ENCODE measurements at places on chromosomes 1 and 21.

DNA sequence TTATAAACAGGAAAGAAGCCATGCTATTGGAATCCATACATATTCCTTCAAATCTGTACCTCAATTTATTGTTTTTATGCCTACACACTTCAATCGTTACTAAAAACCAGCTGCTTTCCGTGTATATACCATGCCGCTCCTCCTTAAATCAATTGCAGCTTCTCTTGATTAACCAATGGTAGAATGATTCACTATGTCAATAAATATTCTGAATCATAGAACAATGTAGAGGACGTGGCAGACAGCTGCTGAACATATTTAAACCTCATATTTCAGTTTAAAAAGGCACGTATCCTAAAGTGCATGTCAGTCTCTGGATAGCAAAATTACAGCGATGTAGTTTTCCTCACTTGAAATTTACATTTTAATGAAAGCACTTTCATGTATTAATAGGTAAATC is 100.4 kb downstream of the MRPL39 start:
- no peak for DNase-seq

DNA sequence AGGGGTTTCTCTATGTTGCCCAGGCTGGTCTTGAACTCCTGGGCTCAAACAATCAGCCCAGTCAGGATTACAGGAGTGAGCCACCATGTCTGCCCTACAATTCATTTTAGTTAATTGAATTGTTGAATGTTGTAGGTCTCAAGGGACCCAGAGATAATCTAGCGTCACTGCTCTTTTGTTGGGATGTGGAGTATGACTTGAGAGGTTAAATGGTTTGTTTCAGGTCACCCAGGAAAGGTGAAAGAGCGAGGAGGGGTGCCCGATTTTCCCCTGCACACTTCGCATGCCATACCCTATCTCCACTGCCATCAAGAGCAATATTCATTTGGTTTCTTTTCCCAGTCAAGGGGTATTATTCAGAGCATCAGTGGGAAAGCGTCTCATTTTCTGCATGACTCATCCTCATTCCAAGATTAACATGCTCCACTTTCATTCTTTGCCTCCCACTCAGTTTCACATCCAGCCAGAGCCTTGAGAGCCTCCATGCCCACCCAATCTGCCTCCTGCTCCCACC is 13.1 kb upstream of the SLC30A1 start:
- peak; percentile 58 for DNase-seq

GRCh38 chr1:171159148-171159547 is 26.0 kb upstream of the FMO2 start:
- DNase-seq, result no peak

DNA sequence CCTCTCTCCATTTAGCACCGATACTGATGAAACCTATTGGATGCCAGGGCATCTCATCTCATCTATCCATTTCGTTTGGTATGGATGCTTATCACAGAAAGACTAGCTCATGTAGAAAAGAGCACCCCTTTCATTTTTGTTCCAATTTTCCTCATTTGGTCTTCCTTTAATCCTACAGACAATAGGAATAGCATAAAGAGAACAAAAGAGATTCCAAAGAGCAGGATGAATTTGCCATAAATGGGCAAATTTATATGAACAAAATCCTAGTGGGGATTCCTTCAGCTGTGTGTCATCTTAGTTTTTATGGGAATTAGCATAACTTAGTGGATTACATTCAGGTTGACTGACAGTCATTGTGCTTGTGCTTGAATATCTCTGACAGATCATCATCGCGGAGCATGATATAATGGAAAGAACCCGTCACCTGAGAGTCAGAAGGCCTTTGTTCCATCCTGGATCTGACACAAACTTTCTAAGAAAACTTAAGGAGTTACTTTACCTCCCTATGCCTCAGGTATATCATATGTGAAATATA is 777.5 kb upstream of the ADGRL2 start:
- DNase-seq, result no peak

- DNase-seq, result no peak
Measured at GRCh38 chr1:153232553-153232952, 15.2 kb downstream of the PRR9 start.

DNA sequence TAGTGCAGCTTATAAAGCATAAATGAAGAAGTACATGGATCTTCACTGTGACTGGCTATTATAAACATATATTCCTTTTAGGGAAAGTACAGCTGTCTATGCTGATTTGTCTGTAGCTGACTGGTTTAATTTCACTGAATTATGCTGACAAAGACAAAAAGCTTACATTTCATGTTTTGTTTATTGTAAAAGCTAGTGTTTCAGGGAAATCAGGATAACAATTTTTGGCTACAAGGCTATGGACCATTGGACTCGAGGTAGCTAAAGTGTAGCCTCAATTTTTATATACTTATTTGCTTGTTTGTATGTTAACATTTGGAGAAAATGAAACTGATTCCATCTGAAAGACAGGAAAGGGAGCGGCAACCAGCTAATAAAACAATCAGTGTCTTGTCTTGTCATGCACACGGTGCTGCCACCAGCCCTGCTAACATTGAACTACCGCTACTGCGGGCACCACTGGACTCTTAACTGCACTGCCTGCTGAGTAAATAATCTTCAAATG is 480.2 kb downstream of the COL11A1 start:
- DNase-seq, result no peak

DNA sequence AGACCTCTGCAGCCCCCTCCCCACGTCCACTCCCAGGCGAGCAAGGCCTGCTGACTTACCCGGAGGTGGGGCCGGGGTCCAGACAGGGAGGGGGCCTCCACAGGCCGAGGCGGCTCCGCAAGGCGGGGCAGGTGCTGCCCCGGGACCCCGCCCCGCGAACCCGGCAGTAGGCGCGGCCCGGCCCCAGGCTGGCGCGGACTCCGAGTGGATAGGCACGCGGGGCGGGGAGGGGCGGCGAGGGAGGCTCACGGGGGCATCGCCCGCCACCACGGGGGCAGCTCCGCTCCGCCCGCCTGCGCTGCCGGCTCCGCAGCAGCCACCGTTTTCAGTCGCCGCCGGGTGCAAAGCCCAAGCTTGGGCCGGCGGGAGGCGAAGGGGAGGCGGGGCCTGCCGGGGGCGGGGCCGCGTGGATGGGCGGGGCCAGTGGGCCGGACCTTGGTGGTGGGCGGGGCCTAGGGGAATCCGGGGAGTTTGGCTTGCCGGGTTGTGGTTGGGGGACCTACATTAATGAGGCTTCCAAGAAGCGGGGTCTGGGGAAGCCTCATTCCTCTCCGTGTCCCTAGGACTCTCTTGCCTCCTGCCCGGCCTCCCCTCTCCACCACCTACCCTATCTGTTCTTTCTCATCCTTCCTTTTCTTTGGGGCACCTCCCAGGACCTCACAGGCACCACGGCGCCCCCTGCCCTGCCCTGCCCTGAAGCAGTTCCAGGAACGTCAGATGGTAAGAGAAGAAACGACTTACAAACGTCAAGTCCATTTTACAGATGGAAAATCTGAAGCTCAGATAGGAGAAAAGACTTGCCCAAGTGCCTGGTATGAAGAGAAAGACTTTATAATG is at the start of gene RIMS3:
TSS of gene RIMS3 (minus strand) at position 348 of the 837 bp plus-strand sequence. CDS start 23,757 bp downstream, outside the sequence.
- DNase-seq, result peak; percentile 90

GRCh38 chr1:112833806-112834205 is 118.7 kb upstream of the PPM1J start:
- DNase-seq, result no peak

DNA sequence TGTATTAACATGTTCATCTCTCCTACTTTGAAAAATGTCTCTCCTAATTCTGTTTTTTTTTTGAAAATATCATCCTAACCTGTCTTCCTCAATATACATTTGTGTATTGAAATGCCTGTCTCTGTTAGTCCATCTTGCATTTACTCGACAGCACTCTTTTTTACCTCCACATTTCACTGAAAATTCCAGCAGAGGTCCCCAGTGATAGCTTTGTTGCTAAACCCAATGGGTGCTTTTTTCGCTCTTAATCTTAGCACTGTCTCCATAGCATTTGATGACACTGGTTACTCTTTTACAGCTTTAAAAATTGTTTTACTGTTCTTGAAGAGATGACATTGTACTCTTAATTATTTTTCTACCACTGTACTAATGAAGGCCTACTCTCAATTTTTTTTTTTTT is 10.8 kb downstream of the OSBPL9 start:
- no peak for DNase-seq

- DNase-seq, result no peak
Measured at GRCh38 chr1:227082999-227083746, 143.1 kb downstream of the COQ8A start.
